Activated T-cell treated with anti-CD3 and anti-CD28 coated beads, Interleukin-2, amount 50 U/mL, for 48 hours (primary cell): ENCODE measurements at places on chromosomes 6 and 20.

- DNase-seq, result no peak
These were observed 90.9 kb upstream of the PREP start for GRCh38 chr6:105493736-105494135.

DNA sequence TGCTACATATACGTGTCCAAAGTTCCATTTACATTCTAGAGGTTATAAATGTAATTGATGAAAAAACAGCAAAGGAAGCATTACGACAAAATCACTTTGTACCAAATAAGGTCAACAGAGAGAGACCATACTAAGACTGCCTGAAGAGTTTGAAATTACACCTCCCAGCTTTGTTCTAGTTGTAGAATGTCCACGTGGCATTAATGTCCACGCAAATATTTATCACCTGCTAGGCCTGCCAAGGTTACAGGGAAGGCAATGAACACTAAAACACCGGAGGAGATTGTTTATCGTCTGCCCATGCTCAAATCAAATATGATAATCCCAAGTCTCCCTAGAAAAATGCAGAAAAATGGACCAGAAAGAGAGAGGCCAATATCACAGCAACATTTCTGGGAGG, 6.2 kb downstream of the RALGAPA2 start:
- DNase-seq, result no peak

GRCh38 chr6:112237595-112237994, 16.8 kb downstream of the LAMA4 start:
- no peak for DNase-seq

DNA sequence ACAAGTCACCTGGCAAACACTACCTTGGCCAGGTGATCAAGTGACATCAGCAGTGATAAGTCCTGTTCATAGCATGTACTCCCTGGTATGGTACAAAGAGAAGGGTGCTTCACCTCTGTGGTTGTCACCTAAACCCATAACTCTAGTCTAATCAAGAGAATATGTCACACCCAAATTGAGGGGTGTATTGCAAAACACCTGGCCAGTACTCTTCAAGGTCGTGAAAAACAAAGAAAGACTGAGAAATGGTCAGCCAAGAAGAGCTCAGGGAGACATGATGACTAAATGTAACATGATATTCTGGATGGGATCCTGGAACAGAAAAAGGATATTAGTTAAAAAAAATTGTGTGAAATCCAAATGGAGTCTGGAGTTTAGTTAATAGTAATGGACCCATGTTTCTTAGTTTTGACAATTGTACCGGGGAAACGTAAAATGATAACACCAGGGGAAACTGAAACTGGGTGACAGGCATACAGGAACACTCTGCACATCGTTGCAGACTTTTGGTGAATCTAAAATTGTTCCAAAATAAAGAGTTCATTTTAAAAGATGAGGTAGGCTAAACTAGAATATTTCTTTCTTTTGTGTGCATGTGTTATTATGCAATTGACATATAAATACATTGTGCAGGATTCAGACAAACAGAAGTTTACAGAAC, 262.0 kb downstream of the CDC5L start:
- no peak for DNase-seq

DNA sequence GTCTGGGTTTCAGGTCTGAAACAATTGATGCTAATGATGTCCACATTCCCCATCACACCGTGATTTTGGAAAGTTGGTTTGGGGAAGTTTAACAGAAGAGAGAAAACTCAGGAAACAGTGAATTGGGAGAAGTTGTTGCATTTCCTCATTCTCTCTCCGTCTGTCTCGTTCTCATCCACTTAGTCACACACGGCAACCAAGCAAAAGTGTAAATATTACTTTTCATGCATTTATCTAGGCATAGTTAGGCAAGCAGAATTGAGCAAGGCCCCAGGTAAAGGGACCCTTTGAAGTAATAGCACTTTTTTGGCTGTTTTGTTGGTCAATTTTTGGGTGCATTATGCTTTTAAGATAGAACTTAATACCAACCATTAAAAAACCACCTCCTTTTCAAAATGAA, 137.0 kb upstream of the SULF2 start:
- no peak for DNase-seq

GRCh38 chr20:35106827-35107380, 14.3 kb upstream of the TRPC4AP start:
- no peak for DNase-seq

GRCh38 chr6:44269178-44269920, 901 bp upstream of the TMEM151B start:
- no peak for DNase-seq

GRCh38 chr6:80163754-80164187, 57.3 kb downstream of the BCKDHB start:
- DNase-seq, result no peak

GRCh38 chr6:156150391-156150790, 626.8 kb upstream of the ARID1B start:
- no peak for DNase-seq

GRCh38 chr20:50373674-50374286, 136.4 kb upstream of the PTPN1 start:
- DNase-seq, result no peak

- no peak for DNase-seq
These were observed 145.9 kb downstream of the C6orf118 start for GRCh38 chr6:165163519-165163918.
